Mesothelial cell of epicardium (in vitro differentiated cells): ENCODE measurements at places on chromosomes 5 and 9. TPM values are rescaled to one million over a fixed set of nuclear protein-coding genes. Genes with fewer than 3 reads are reported as not detected.

FOXD4 gene
- total RNA-seq, result 0.35 to 0.67 TPM (median 0.38 TPM) in 3 replicates

IRX4 gene
- not detected in 3 replicates for total RNA-seq

OR5C1 gene
- total RNA-seq, result not detected in 3 replicates

DNA sequence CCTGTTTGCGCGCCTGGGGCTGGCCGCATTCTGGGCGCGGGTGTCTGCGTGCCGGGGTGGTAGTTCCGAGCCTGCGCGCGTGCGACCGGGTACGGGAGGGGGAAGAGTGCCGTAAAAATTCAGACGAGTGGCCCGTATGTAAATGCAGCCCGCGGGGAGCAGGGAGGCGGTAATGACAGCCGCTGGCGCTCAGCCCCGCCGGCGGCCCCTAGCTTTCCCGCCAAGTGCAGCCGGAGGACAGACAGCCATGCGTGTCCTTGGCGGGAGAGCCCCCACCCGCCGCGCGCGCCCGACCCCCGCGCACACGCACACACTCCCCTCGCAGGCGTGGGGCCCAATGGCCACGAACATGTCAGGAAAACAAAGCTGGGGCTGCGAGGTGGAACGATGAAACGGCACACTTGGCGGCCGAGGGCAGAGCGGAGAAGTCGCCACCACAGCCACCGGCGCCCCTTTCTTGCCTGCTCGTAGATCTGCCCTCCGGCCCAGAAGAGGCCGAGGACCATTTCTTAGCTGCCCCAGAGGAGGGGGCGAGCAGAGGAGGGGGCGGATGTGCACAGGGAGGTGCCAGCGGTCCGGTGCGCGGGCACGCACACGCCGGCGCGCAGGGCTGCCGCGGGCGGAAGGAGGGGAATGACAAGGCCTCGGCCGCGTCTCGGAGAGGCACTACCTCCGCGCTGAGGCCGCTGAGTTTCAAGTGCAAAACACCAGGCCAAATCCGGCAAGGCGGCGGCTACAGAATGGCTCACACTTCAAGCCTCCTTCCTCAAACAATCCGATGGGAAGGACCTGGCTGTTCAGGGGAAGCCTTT lies 208.4 kb downstream of the MEF2C start:
- peak; percentile 61 for DNase-seq

DNA sequence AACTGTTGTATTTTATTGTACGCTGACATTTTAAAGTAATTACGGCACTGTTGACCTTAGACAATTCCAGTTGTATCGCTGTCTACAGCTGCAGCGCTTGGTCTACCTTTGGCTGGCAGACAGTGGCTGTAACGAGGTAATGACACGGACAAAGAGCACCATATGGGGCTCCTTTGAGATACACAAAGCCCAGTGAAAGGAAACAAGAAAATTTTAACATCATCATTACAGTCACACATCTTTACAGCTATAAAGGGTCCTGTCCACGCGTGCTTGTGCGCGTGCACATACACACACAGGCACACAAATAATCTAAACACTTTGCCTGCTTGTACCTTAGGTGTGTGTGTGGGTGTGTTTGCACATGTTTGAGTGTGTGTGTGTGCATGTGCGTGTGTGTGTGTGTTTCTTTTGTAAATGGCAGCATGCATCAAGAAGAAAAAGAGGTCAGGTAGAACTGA lies 946.0 kb downstream of the NR2F1-AS1 start:
- DNase-seq, result no peak

GRCh38 chr9:21516796-21517195 lies 34.7 kb upstream of the IFNE start:
- no peak for DNase-seq
